Activated CD8-positive, alpha-beta memory T cell treated with anti-CD3 and anti-CD28 coated beads for 48 hours (primary cell): ENCODE measurements at places on chromosomes 6 and 20.

GRCh38 chr6:140915551-140915950, 1217.2 kb upstream of the GJE1 start:
- no peak for DNase-seq

GRCh38 chr6:168133168-168133561, 54.2 kb upstream of the FRMD1 start:
- DNase-seq: no peak

DNA sequence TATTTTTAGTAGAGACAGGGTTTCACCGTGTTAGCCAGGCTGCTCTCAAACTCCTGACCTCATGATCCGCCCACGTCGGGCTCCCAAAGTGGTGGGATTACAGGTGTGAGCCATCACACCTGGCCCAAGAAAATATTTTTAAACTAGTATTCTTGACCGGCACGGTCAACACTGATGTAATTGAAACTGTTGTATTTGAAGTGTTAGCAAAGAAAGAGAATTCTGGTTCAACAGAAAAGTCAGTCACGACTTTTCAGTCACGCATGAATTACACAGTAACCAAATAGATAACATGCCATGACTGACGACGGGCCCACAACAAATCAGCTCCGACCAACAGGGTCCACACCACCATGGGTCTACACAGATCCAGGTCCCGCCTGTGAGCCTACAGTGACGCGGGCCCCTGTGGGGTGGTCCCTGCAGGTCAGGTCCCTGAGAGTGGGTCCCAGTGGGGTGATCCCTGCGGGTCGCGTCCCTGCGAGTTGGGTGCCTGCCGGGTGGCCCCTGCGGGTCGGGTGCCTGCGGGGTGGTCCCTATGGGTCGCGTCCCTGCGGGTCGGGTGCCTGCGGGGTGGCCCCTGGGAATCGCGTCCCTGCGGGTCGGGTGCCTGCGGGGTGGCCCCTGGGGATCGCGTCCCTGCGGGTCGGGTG, 1.0 kb downstream of the GMEB2 start:
- peak; percentile 25 for DNase-seq

- DNase-seq: no peak
Measured at GRCh38 chr6:117906958-117907600, at the start of gene SLC35F1. TSS of gene SLC35F1 (plus strand) at chr6:117907264.

DNA sequence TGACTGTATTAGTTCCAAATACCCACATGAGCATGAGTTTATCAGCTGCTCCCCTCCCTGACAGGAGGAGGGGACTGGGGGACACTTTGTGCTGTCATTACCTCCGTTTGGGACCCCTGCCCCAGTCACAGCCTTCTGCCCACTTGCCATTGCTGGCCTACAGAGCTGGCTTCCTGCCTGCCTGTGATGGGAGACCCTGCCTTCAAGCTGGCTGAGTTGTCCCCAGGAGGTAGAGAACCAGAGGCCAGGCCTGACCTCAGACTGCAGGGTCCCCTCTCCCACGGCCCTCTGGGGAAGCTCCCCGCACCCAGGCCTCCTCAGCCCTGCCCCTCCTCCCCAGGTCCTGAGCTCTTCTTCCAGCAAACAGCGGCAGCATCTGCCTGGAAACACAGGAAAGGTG, 105.5 kb downstream of the JPH2 start:
- DNase-seq: no peak

DNA sequence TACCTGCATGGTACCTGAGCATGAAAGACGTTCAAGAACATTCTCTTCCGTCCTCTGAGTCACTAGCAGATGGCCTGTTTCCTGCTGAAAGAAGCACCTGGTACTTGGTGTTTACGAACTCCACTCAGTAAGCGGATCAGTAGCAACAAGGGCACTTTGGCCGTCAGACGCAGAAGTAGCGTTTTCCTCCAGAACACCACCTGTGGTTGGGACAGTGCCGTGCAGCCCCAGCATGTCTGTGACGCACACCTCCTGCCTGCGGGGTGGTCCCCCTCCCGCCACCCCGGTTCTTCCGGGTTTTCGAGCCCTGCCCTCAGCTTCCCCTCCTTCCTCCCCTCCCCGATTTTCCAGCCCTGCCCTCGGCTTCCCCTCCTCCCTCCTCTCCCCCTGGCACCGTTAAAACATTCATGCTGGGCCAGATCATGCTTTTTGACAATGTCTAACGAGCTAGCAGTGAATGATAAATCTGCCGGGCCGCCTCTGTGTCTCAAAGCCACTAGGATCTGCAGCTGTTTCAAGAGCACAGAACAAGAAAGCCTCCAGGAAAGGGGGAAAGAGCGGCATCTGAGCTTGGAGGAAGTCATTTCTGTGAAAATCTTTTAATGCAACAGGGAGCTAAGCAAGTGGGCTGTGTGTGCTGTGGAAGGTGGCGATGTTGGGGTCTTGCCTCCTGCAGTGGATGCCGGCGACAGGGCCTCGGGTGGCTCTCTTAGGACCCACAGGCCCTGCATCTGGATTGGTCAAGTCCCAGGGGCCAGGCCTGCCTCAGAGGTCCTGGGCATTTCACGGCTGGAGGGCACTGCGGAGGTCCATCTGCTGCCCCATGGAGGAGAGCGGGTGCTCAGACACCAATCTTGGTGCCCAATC, 207.9 kb downstream of the ERMARD start:
- DNase-seq: no peak

GRCh38 chr6:45946887-45947286, 68.8 kb downstream of the CLIC5 start:
- DNase-seq: no peak

GRCh38 chr6:143362192-143362558, 88.3 kb downstream of the ADAT2 start:
- DNase-seq: no peak

- no peak for DNase-seq
Measured at GRCh38 chr6:168666170-168666569, 225.2 kb downstream of the SMOC2 start.

DNA sequence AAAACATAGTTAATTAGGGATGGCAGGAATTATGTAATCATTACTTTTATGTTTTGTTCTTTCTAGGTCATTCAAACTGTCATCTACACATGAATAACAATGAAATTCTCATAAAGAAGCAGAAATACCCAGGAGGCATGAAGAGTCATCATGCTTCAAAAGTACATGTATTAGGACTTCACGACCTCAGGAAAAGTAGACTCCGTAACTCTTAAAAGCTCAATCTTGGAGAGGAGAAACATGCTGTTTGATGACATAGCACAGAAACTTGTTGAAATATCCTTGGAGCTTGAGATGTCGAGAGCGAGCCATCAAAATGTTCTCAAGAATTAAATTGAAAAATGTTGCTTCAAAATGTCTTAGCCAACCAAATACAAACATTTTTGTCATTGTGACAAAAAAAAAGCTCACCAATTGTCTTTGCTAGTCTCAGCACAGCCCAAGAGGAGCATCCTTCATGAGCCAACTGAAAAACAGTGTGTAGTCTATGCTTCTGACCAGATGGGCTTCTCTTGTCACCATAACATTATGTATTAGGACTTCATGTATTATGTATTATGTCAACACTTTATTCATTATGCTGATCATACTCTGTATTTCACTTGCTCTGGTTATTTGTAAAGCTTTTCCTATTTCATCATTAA, 28.2 kb upstream of the ANKEF1 start:
- DNase-seq: no peak

- DNase-seq: peak; percentile 25
Measured at GRCh38 chr6:151014404-151015100, 149.1 kb downstream of the MTHFD1L start.

GRCh38 chr6:57135885-57136284, 36.2 kb upstream of the BAG2 start:
- no peak for DNase-seq
